Islet precursor cell (in vitro differentiated cells): ENCODE measurements at places on chromosomes 12 and 14.

- no peak for DNase-seq
Observed at GRCh38 chr12:20183563-20183962, 184.8 kb upstream of the PDE3A start.

- DNase-seq, result no peak
Observed at GRCh38 chr12:27400856-27401354, 45.6 kb upstream of the SMCO2 start.

GRCh38 chr12:58980768-58981167 is 60.5 kb upstream of the LRIG3 start:
- no peak for DNase-seq

DNA sequence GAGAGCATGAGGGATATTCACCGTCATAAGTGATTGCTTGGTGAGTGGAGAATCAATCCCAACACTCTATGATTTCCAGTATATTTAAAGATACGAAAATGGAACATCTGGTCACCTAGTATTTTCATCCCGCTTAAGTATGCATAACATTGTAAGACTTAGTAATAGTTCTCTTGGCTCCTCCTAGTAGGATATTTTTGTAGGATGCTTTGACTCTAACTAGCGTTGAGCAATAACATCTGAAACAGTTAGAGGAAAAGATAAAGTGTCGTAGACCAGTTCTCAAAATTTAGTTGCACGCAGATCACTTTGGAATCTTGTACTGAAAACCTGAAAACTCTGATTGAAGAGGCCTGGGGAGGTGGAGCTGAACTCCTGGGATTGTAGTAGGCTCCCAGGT is 7.6 kb downstream of the SAMD4A start:
- DNase-seq, result no peak

DNA sequence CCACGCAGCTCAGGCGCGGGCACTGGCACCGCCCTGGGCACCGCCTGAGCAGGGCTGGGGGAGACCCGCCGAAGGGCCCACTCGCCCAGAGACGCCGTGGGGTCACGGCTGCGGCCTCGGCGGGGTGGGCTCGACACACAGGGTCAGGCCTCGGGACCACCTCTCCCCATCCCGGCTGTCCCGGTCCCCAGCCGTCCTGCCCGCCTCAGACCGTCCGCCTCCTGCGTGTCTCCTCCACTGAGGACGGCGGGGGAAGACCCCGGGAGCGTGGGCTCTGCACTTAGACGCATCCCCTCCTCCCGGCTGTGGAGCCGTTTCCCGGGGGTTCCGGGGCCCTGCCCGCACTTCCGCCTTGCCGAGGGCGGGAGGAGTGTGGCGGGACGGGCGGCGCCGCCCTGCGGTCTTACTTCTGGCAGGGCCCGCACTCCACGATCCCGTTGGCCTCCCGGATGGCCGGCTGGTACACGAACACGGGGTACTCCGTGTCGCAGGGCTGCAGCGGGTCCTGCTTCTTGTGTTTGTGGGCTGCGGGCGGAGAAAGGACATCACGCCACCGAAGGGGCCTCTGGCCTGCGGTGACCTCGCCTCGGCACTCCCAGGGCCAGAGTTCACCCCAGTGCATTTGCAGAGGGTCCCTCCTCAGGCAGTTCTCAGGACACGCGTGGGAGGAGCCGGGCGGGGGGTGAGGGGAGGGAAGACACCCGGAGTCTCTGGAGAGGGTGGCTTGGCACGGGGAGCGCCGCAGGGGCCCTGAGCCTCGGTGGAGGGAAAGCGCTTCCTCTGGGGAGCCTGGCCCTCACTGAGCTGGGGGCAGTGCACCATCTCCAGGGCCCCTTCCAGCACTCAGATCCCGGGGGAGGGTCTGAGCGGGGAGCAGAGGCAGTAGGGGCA is 23.1 kb upstream of the LRTM2 start:
- no peak for DNase-seq
